SJCRH30 (cell line): ENCODE measurements at places on chromosomes 16 and 17.

- DNase-seq: no peak
Observed at GRCh38 chr17:28722417-28723158, 2.8 kb downstream of the RPL23A start.

DNA sequence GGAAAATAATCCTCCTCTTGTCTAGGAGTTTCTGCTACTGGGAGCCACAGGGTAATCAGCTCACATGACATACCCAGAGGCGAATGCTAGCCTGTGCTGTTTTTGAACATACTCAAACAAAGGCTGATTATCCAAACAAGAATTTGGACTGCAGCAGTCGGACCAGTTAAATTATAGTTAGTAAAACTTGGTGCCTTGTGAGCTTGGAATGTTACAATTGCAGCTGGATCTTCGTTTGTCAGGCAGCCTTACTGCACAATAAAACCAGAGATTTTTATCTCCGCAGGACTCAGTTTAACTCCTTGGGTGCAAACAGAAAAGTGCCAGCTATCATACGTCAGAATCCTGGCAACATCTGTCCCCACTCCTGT lies 163.8 kb upstream of the TBX2 start:
- peak; percentile 74 for DNase-seq

DNA sequence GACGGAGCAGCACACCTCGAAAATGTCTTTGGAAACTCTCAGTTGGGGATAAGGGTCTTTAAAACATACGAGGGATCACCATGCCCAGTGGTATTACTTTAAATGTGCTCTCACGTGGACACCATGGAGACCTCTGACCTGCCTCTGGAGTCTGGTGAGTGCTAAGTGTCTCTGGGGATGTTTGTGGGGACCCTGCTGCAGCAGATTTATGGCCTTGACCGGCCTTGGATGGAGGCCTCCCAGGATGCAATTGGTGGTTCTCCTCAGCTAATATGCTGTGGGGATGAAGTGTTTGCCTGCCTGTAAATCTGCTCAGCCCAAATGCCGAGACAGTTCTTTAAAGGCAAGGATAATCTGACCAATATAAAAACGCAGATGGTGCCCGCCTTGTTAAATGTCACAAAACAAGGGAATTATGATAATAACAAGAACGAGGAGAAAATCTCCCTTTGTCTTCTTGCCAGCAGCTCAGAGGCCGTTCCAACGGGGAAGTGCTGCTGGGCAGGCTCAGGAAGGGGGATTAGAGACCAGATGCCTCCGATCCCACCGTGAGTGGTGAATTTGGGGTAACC lies 154.4 kb downstream of the ABCC12 start:
- no peak for DNase-seq

- no peak for DNase-seq
Observed at GRCh38 chr16:64343061-64343819, 778.6 kb downstream of the CDH11 start.

DNA sequence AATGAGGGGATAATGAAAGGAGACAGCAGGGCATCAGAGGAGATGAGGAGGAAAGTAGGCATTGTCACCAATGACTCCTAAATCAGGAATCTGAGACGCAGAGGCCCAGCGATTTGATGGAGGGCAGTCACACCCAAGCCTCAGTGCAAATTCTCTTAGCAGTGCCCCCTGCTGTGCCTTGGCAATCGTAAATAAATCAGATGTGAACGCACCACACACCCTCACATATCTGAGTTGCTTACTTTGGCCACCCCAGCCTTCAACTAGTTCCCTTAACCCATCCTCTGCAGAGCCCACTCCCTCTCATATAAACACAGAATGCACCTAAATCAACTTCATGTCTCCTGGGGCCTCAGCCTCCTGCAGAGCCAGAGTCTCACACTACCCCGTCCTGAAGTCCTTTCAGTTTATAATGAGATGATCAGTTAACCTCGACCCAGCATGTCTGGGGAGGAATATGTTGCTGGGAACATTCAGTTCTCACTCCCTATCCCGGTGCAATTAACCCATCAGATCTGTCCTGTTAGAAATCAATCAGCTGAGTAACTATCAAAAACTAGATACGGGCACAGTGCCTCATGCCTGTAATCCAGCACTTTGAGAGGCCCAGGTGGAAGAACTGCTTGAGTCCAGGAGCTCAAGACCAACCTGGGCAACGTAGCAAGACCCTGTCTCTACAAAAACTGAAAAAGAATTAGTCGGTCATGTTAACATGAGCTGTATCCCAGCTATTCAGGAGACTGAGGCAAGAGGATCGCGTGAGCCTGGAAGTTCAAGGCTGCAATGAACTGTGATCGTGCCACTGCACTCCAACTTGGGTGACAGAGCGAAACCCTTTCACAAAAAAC lies 78.4 kb downstream of the SLC39A11 start:
- peak; percentile 37 for DNase-seq

DNA sequence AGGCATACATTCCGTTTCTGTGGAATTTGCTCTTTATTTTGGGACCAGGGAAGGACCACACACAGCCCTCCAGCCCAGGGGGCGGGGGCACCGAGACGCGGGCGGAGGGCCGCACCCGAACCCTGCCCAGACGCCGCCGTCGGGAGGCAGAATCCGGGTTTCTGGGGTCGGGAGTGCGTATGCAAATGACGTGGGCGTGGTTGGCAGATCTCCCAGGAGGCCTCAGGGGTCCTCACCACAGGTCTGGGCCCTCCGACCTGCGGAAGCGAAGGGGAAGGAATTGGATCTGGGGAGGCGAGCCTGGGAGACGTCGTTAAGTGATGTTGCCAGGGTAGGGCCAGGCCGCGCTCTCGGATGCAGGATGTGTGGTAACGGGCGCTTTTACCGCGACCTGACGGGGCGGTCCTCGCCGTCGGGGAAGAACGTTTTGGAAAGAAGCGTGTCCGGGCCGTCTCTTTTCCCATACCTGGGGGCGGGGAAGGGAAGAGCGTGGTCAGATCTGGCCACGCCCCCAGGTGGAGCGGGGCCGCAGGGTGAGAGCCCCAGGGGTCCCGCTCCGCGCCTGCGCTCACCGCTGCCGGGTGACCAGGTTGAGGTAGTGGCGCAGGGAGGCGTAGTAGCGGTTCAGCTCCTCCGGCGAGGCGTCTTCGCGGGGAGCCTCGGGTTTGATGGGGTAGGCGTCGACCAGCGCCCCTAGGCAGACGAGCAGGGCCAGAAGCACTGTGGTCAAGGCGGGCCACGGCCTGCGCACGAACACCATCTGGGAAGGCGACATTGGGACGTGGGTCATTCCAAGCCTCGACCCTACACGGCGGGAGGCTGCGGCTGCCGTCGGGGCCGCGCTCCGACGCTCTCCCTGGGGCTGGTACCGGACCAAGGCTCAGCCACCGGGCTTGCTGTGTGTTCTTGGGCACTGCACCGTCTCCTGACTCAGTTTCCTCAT lies 745 bp downstream of the PYY start:
- peak; percentile 42 for DNase-seq

GRCh38 chr16:12083631-12084030 lies 107.1 kb downstream of the SNX29 start:
- DNase-seq: no peak

- peak; percentile 99 for DNase-seq
Observed at GRCh38 chr17:74231928-74232907, 18.8 kb downstream of the TTYH2 start.

DNA sequence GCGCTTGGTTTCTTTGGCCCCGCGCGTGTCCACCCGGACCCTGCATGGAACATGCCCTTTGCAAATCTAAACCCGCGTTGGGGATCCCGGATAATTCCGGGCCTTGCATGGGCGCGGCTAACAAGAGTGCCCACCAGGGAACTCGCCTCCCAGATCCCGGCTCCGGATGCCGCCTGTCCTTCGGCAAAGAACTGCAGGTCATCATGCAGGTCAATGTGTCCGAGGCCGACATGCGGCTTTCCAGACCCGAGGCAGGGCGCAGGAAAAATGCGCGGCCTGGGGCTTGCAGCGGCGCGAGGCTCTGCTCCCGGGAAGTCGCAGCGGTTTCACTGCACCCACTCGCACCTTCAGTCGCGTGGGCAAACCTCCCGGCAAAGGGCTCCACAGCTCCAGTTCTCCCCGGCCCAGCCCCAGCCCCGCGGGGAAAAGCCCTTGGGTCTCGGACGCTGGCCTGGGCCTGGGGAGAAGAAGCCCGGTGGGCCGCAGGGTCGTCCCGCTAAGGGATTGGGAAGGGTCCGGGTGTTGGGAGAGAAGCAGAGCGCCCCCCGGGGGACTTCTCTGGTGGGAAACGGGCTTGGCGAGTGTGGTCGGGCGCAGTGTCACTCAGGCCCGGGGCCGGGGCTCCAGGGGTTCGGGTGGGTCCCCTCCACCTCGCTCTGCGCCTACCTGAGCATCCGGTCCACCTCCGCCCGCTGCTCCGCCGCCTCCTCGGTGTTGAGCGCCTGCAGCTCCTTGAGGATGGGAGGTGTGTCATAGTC lies 805 bp downstream of the HNF1B start:
- DNase-seq: no peak

DNA sequence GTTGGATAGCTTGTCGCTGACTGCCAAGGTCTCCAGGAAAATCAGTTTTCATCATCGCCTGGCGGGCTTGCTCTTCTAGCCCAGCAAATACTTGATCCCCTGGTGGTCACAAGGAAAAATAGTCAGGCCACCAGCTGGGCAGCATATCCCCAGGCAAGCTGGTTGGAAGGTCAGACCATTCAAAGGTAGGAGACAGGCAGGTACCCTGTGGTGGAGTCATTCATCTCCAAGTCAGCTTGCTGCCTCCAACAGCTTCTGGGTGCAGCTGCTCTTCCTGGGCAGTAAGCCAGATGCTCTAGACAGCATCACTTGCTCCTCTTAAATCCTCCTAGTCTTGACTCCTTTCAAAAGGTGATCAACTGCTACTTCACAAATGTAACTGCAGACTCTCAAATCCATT lies 16.0 kb downstream of the ZNF821 start:
- peak; percentile 11 for DNase-seq

- DNase-seq: no peak
Observed at GRCh38 chr16:82119405-82119804, 50.6 kb downstream of the MPHOSPH6 start.

DNA sequence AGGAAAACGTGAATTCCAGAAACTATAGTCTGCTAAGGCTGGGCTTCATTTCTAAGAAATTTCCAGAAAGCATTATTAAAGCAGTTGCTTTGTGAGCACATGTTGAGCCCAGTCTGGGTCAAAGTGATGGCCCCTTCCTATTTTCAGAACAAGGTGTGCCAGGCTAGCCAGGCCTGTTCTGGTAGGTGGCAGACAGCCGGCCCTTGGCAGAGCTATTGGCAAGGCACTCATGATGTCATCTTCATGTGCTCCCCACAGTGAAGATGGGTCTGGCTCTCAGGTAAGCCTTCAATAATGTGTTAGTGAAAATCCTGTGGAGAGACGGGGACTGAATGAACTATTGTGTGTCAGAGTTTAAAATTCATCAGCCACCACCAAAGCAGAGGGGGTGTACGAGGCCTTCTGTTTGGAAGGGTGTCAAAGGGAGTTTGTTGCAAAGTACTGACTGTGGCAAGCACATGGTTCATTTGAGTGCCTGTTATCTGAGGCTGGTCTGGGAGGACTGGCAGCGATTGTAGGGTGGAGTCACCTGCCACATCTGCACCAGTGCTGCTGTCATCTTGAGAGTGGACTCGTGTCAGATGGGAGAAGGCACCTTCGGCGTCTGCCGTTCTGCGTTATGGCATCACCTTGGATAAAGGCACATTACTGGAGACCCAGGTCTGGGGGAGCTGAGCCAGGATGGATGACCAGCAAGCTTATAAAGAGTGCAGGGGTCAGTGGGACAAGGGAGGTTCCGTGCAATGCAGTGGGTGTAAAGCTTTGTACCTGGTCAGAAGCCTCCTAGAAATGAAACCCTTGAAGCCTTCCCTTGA lies 43.4 kb downstream of the KSR1 start:
- no peak for DNase-seq

GRCh38 chr17:31877911-31878702 lies 19.1 kb upstream of the COPRS start:
- DNase-seq: no peak

DNA sequence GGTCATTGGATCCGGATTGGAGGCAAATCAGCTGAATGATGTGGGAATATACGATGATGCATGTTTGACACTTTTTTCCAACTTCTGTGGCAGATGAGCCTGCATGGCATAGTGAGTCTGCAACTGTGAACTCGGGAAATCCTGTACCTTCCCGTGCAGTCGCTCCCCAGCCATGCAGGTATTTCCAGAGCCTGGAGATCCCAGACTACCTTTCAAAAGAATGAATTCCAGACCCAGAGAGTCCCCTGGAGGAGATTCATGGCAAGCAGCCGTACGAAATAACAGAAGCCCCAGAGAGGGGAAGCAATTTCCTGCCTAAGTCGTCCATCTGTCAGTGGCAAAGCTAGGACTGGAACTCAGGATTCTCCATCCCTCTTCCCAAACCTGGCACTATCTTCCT lies 75.7 kb upstream of the FAM20A start:
- DNase-seq: no peak

DNA sequence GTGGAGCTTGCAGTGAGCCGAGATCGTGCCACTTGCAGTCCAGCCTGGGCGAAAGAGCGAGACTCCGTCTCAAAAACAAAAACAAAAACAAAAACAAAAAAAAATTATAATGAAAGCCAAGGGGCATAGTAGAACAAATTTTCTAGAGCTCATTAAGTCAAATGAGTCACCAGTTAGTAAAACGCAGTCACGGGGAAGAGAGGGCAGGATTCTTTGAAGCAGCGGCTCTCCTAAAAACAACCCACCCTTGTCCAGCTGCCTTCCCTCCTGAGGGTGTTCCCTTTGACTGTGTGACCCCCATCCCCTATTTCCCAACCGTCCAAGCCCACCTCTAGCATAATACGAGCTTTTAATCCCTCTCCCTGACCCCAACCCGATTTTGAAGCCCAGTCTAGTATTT lies 44.1 kb upstream of the STH start:
- DNase-seq: no peak

GRCh38 chr17:64354396-64354795 lies 36.3 kb downstream of the PECAM1 start:
- no peak for DNase-seq

GRCh38 chr16:11253009-11253994 lies 2.7 kb downstream of the SOCS1 start:
- no peak for DNase-seq

DNA sequence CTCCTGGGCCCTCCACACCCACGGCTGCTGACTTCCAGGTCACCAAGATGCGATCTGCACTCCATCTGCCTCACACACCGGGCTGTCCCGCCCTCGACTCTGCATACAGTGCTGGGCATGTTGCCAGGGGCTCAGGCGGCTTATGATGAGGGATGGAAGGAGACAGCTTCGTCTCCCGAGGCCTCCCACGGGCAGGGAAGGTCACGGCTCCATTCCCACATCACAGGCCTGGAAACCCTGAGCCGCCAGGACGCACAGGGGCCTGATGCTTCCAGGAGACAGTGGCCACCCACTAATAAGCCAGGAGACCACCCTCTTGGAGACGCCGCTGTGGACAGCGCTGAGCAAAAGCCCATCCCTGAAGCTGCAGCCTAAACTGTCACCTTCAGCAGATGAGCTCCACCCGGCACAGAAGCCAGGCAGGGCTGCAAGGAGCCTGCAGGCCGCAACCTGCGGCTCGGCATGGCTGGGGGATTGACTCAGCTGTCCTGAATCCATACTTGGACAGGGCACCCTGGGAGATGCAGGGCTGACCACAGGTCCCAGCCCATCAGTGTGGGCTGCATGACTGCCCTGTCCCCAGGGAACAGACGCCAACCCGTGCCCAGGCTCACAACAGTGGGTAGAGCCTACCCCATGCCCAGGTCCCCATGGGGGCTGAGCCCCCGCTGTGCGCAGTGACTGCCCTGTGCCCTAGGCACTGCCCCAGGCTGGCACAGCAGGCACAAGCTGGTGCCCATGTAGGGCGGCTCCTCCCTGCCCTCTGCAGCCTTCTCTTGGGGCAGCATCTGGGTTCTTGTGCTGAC lies 34.4 kb downstream of the SLC7A5 start:
- peak; percentile 96 for DNase-seq
